ENCODE measurements at places on chromosomes 1 and 21.

DNA sequence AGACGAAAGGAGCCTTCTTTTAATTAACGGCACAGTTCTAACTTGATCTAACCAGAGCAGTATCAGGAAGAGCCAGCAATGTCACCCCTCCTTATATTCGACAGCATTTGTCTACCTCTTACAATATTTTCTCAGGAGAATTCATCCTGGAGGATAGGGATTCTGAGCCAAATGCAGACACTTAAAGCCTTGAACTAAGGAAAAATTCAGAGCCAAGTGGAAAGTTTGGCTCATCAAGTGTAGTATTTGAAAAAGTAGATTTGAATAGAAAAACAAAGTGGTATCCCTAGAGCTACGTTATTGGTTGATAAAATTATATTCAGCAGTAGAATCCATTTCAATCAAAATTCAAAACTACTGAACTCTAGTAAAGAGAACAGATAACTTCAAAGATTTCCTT is 732.0 kb upstream of the ADGRL2 start:
- DNase-seq: no peak

DNA sequence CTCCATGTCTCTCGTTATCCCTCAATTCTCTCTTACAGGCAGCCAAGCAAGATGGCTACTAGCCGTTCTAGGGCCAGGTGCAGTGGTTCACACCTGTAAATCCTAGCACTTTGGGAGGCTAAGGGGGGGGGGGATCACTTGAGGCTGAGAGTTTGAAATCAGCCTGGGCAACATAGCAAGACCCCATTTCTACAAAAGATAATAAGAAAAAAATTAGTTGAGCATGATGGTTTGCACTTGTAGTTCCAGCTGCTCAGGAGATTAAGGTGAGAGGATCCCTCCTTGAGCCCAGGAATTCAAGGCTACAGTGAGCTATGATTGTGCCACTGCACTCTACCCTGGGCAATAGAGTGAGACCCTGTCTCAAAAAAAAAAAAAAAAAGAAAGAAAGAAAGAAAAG is 80.4 kb downstream of the NKAIN1 start:
- no peak for DNase-seq

DNA sequence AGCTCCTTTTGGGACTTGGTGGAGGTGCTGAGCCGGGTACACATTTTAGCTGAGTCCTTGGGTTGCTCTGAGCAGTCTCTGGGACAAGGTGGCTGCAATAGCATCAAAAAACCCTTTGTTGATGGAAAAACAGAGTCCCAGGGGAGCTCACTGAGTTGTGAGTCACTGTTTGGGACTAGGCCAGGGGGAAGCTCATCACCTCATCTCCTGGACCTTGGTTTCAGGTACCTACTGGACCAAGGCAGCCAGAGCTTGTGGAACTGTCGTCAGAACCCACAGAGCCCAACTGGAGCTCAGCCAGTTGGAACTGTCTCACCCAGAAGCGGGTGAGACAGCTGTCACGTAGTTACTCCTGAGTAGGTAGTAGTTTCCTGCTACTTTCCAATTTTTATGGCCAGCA is 146.7 kb downstream of the HLX start:
- DNase-seq: no peak

DNA sequence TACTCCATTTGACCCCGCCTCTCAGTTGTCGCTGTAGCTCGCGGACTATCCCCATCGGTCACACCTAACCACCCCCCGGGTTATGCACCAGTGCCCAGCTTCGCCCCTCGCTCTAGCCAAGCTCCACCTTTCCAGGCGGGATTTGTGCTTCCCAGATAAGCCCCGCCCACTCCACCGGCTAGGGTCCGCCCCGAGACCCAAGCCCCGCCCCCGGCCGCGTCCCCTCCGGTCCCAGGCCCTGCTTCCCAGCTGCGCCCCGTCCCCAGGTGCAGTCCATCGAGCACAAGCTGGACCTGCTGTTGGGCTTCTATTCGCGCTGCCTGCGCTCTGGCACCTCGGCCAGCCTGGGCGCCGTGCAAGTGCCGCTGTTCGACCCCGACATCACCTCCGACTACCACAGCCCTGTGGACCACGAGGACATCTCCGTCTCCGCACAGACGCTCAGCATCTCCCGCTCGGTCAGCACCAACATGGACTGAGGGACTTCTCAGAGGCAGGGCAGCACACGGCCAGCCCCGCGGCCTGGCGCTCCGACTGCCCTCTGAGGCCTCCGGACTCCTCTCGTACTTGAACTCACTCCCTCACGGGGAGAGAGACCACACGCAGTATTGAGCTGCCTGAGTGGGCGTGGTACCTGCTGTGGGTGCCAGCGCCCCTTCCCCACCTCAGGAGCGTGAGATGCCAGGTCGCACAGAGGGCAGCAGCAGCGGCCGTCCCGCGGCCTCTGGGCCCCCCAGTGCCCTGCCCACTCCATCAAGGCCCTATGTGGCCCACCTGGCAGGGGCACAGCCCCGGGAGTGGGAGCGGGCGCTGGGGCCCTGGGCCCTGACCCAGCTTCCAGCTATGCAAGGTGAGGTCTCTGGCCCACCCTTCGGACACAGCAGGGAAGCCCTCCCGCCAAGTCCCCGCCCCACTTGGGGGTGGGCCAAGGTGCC is 23.9 kb downstream of the CITED4 start:
- no peak for DNase-seq

- no peak for DNase-seq
Observed at GRCh38 chr1:228225165-228225710, 17.4 kb downstream of the OBSCN start.

- peak; percentile 29 for DNase-seq
Observed at GRCh38 chr1:209421186-209421585, 162.3 kb upstream of the CAMK1G start.

GRCh38 chr21:31606081-31606874 is 53.2 kb upstream of the SOD1 start:
- DNase-seq: no peak

- no peak for DNase-seq
Observed at GRCh38 chr1:178706432-178706831, 18.6 kb upstream of the RALGPS2 start.

DNA sequence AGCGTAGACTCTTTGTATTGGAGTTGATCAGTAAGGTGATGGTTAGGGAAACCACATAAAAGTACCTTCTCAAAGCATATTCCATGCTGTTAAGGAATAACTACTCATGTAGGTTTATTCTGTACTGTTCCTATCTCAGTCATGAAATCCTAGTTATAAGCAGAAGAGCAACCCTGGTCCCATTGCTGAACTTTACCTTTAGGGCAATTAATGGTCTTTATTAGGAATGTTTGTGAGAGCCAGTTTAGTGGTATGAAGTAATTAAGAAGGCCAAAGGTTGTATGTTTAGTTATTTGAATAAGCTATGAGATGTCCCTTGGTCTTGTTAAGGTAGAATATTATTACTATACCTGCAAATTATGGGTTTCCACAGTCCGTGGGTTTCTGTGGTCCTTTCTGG is 44.0 kb downstream of the ACP6 start:
- no peak for DNase-seq

- DNase-seq: no peak
Observed at GRCh38 chr1:99768524-99769245, 2.2 kb upstream of the FRRS1 start.

GRCh38 chr1:89519779-89520358 is 4.8 kb upstream of the LRRC8B start:
- DNase-seq: peak; percentile 36

- DNase-seq: no peak
Observed at GRCh38 chr1:80003250-80003649, 996.7 kb upstream of the ADGRL4 start.

DNA sequence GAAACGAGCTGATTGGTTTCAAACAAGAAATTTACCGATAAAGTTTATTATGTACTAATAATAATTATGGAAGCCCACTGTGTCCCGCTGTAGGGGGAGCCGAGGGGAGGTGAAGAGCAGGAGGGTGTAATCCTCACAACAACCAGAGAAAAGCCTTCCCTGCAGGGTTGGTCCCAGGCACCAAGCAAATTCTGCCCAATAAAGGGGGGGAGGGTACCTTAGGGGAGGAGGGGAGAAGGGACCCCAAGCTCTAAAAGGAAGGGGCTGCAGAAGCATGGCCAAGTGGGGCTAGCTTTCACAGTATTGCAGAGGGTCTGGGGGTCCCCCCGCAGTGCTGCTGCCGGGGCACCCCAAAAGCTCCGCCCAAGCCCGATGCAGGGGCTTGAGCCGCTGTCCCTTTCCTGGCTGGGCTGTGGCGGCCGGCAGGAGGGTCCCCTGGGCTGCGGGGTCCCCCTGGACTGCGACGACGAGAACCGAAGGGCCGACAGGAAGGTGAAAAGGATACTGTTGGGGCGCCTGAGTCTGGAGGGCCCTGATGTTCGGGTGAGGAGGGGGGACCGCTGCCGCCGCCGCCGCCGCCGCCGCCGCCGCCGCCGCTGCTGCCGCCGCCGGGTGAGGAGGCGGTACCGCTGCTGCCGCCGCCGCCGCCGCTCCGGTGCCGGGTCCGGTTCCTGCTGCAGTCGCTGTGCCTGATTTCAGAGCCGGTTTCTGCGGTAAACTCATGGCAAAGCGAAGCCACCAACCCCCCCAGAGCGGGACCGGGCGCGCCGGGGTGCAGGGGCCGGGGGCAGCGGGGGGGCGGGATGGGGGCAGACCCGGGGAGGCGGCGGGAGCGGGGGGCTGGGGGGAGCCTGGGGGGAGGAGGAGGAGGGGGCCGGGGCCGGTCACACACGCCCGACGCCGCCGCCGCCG is 771 bp downstream of the EIF4G3 start:
- DNase-seq: peak; percentile 20

DNA sequence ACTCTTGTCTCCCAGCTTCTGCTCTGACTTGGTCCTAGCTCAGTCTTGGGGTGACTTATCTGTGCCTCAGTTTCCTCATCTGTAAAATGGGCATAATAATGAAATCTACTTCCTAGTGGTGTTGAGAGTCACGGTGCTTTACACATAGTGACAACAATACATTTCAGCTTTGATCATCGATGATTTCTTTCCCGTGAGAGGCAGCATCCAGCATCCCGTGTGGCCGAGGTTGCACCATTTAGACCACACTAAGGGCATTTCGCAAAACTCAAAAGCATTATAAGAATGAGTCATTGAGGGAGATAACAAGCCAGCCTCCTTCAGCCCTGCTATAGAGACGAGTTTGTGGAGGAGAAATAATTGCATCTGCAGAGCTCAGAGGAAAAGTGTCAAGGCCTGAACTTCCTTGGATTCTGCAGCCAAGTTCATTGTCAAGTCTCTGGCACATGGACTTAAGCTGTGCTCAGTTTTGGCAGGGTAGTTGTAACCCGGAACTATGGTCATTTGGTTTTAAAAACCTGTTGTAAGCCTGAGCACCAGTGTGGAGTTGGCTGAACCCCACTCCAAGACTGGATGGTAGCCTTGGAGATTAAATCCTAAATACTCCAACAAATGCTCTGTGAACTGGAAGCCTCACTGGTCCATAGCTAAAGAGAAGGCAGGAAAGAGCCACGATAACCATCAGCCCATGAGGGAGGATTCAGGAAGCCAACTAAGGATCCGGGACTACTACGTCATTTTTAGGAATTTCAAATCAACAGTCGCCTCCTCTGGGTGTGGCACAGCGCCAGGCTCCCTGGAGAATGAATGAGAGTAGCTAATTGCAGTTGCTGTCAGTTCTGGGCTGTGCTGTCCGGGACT is 64.2 kb downstream of the TCP10L start:
- peak; percentile 71 for DNase-seq

DNA sequence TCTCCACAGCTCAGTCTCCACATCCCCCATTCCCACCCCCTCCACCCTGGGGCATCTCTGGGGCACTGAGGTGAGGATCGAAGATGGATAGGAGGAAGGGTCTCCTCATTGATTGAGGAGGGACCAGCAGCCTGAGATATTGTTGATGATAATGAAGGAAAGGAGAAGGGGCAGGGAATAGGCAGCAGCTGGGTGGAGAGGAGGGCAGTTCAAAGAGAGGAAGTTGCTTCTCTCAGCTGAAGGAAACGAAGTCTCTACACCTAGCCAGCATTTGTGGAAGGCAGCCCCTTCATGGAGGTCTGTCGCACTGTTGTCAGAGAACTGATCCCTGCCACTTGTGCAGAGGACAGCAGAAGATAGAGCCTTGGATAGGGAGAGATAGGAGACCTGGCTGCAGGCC is 5.7 kb downstream of the KNCN start:
- DNase-seq: no peak

- no peak for DNase-seq
Observed at GRCh38 chr1:66271904-66272254, 262.1 kb upstream of the SGIP1 start.

- no peak for DNase-seq
Observed at GRCh38 chr1:70140894-70141293, 64.5 kb downstream of the LRRC40 start.

DNA sequence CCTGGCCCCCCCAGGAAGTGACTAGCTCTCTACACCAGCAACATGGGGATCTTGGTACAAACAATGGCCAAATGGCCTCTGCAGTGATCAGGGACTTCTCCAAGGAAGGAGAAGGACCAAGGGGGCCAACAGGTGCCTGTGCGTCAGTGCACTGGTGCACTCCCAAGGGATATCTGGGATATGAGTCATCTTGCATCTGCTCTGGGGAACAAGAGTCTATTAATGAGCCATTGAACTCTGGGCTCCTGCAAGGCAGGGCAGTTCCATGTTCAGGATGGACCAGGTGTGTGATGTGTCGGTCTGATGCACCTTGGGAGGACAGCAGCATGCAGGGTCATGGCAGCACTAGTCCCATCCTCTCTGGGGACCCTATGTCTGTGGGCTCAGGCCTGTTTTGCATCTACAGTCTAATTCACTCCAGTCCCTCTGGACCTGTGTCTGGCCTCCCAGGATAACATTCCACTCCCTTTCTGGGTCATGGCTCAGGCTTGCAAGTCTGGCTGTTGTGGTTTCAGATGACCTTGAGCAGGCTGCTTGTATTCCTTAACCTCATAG is 125.3 kb downstream of the TRABD2B start:
- DNase-seq: peak; percentile 7

- no peak for DNase-seq
Observed at GRCh38 chr1:150309758-150310508, 11.4 kb upstream of the PRPF3 start.

DNA sequence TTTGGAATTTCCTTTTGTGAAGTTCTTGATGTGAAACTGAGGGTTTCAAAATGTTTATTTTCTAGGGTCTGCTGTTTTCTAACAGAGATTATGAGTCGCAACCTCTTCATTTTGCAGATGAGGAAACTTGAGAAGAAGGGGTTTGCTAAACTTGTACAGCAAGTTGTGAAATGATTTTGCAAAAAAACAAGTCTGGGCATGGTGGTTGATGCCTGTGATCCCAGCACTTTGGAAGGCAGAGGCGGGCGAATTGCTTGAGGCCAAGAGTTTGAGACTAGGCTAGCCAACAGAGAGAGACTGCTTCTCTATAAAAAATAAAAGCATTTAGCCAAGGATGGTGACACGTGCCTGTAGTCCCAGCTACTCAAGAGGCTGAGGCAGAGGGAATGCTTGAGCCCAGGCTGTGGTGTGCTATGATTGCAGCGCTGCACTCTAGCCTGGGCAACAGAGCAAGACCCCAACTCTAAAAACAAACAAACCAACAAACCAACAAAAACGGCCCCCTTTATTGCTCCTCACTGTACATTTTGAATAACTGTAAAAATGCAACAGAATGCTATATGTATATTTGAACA is 9.9 kb downstream of the TRIM67 start:
- no peak for DNase-seq

- DNase-seq: no peak
Observed at GRCh38 chr1:47684964-47685762, 247.3 kb downstream of the FOXD2 start.

Data from NCI-H1694 (cell line).